ENCODE measurements at places on chromosomes 4 and X. TPM values are rescaled to one million over a fixed set of nuclear protein-coding genes. Genes with fewer than 3 reads are reported as not detected.

The MND1 gene
- total RNA-seq = 11.7 TPM

The APOOL gene
- 22.3 TPM for total RNA-seq

The RTL9 gene
- not detected for total RNA-seq

DNA sequence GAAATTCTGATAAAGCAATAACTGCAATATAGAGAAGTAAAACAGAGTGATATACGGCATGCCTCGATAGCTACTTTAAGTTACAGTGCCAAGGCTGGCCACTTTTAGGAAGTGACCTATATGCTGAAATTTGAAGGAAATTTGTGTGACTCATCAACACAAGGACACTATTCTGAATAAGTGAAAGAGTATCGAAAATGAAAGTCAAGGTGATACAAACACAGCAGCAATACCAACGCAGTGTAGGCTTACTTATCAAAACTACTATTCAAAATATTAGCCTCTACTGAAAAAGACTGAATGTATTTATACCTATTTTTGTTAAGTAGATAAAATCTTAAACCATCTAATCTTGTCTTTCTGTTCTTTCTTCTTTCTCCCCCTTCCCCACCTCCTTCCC is 459.9 kb upstream of the GNPDA2 start:
- no peak for DNase-seq

- DNase-seq = peak; percentile 25
These were observed 35.2 kb upstream of the SCD5 start for GRCh38 chr4:82833696-82834313.

DNA sequence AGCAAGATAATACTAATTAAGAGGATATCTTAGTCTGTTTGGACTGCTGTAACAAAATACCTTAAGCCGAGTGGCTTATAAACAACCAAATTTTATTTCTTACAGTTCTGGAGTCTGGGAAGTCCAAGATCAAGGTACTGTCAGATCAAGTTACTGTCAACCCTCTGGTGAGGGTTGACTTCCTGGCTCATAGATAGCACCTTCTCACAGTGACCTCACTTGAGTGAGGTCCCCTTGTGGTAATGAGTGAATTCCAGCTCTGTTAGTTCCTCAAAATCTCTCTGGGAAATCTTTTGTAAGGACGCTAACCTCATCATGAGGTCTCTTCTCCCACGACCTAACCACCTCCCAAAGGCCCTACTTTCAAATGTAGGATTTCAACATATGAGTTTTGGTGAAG is 36.9 kb upstream of the ADGRA3 start:
- no peak for DNase-seq

GRCh38 chr4:76518241-76518640 is 83.2 kb downstream of the SHROOM3 start:
- no peak for DNase-seq
